ENCODE measurements at places on chromosomes 16 and 17.

- no peak for DNase-seq
Observed at GRCh38 chr17:50692448-50693035, 15.2 kb downstream of the ANKRD40 start.

GRCh38 chr17:22310717-22311686, 618.7 kb downstream of the KCNJ18 start:
- no peak for DNase-seq

GRCh38 chr16:19644877-19645276, 73.2 kb downstream of the KNOP1 start:
- DNase-seq, result no peak

GRCh38 chr16:30032083-30032819, 1.2 kb upstream of the TLCD3B start:
- DNase-seq, result peak; percentile 37

DNA sequence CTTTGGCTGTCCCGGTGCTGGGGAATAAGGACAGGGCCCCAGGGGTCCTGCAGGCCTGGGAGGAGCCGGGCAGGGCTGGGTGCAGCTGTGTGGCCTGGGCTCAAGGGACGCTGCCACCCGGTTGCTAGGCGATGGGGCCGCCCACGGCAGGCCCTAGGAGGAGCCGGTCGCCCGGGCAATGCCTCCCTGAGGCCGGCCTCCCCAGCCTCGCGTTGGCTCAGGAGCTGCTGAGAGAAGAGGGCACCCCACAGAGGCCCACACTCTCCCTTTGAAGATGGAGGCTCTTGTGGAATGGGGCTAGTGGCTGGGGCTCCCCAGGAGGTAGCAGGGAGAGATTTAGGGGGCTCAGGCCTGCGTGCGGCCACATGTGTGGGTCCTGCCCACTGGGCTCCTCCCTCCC, at the start of gene CIBAR2:
Gene CIBAR2, minus strand, starts transcription at position 109 of the 400 bp plus-strand sequence. CDS start 120 bp downstream, outside the sequence.
- DNase-seq, result no peak

DNA sequence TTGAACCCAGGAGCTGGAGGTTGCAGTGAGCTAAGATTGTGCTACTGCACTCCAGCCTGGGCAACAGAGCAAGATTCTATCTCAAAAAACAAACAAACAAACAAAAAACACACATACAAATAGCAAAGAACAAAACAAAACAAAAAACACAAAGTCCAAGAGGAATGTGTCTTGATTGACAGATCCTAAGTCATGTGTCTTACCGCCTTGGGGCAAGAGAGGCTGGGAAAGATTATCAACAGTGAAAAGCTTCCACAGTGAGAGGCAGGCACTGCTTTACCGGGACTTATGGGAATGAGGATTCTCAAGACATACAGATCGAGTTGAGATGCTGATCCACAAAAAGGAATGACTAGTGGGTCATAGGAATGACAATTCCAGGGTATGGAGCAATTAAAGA, 62.7 kb upstream of the GAS7 start:
- no peak for DNase-seq

GRCh38 chr16:85928401-85928820, 29.4 kb downstream of the IRF8 start:
- no peak for DNase-seq

GRCh38 chr17:81346908-81347349, 48.3 kb upstream of the BAHCC1 start:
- no peak for DNase-seq

- DNase-seq, result no peak
Observed at GRCh38 chr16:50688083-50688482, 5.3 kb upstream of the NOD2 start.

- no peak for DNase-seq
Observed at GRCh38 chr16:79932572-79932971, 332.0 kb upstream of the MAF start.

GRCh38 chr17:79666111-79666510, 55.3 kb upstream of the RBFOX3 start:
- no peak for DNase-seq

GRCh38 chr17:63113167-63113566, 147.1 kb downstream of the TANC2 start:
- DNase-seq, result no peak

GRCh38 chr16:68272507-68273209, 8.3 kb downstream of the SLC7A6 start:
- DNase-seq, result peak; percentile 38

All from effector CD8-positive, alpha-beta T cell (primary cell).